ENCODE measurements at places on chromosomes 13 and 19.
A peak's percentile ranks its signal among the peaks of the same experiment; 100 is the strongest.

- no peak for DNase-seq
Measured at GRCh38 chr13:97344265-97345175, 89.4 kb upstream of the RAP2A start.

DNA sequence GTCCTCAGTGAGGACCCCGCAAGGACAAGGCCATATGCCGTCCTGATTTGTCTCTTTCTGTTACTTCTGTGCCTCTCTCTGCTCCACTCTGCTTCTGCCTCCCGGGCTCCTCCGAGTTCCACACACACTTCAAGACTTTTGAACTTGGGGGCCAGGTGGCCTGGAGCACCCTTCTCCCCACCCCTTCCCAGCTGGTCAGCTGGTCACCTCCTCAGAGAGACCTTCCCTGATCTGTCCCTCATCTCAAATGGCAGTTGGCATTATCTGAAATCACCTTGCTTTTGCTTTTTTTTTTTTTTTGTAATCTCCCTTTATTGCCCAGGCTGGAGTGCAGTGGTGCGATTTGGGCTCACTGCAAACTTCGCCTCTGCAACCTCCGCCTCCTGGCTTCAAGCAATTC is 2.2 kb upstream of the S1PR5 start:
- no peak for DNase-seq

- DNase-seq: no peak
Measured at GRCh38 chr13:41842036-41842620, 118.8 kb downstream of the VWA8 start.

GRCh38 chr19:2237869-2238153 is 1.2 kb downstream of the SF3A2 start:
- no peak for DNase-seq

GRCh38 chr13:113595131-113595530 is 10.6 kb downstream of the TFDP1 start:
- no peak for DNase-seq

DNA sequence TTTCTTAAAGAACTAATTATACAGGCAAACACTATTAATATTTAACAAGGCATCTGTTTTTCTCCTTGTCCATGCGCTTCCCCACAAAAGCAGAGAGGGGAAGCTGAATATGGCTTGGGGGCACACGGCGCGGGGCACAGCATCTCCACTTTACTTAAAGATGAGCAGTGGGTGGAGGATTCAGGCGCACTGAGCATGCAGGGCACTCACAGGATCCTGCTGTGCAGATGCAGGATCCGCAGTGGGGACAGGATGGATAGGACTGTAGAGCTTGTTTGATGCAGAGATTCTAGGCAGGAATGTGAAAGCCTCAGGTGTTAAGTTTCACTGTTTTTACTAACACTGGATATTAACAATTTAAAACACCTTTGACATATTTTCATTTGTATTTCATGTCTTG is 43.3 kb downstream of the ATP11A start:
- DNase-seq: no peak

GRCh38 chr19:10991521-10992081 is 30.8 kb downstream of the SMARCA4 start:
- no peak for DNase-seq

DNA sequence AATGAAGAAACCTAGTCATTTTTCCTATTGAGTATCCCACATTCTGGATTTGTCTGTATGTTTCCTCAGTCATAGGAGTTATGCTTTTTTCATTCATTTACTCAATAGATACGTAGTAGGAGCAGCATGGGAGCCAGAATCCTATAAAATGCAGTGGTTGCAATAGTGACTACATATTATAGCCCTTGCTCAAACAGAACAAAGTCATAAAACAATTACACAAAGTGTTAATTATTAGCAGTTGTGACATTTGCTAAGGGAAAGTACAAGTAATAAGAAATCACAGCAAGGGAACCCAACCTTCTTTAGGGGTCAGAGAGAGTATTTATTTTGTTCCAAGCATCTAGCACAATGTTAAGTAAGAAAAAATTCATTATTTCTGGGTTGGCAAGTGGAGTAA is 27.7 kb upstream of the POU4F1 start:
- no peak for DNase-seq

DNA sequence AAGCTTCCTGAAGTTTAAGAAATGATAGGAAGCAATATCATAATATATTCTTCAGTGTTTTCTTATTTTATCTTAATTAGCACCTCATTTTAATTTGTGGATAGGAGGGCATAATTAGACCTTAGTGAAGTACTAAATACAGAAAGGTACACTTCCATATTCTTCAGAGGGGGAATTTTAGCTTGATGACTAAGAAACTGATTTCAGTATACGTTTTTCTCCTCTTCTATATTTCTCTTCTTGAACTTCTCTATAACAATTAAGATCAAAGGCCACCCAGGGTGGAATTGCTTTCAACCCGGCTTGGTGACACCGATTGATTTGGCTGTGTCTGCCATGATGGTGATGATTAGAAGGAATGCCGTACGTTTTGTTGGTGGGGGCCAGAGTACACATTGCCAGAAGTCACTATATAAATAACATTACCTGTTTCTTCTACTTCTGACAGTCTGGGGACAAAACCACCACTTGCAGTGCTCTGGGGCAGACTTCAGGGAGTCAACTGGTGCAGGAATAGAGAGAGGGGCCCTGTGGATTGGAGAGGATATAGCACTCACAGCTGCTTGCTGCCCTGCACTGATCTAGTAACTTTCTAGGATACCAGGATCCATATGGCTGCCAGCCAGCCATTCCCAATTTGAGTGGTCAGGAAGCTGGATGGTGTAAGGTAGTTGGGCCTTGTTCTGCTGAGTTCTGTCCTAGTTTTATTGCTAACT is 73.8 kb downstream of the SPATA13 start:
- DNase-seq: no peak

DNA sequence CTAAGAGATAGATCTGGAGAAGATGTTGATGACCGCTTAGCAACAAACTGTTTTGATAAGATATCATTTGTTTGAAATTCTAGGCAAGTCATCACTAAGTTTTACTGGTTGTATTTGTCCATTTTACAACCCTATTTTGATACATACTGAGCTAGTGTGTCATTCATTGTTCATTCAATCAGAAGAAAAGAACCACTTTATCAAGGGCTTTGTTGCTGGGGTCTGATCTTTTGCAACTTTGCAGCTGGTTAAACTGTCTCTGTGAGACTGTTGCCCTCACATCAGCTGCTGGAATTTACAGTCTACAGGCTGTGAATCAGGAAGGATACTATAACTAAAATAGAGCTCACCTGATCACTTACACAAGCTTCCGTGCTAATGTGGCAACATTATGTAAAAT is 290.5 kb downstream of the RFC3 start:
- no peak for DNase-seq

- no peak for DNase-seq
Measured at GRCh38 chr19:28332351-28332750, 880.6 kb downstream of the UQCRFS1 start.

- no peak for DNase-seq
Measured at GRCh38 chr13:70249332-70250064, 141.2 kb upstream of the KLHL1 start.

GRCh38 chr19:19746286-19747213 is 13.6 kb upstream of the ZNF14 start:
- no peak for DNase-seq

DNA sequence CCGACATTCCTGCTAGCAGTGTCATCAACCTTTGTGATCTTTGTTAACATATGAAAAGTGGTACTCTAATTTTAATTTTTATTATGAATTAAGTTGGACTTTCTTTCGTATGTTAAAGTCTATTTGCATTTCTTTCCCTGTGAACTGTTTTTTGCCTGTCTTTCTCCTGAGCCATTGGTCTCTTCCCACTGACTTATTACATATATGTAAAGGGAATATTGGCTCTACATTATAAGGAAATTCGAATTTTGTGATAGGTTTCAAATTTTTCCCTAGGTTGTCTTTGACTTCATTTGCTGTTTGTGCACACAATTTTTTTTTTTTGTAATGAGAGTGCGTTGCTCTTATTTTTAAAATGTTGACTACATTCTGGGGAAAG is 442 bp upstream of the CDC16 start:
- no peak for DNase-seq

- no peak for DNase-seq
Measured at GRCh38 chr13:66407128-66407527, 823.0 kb downstream of the PCDH9 start.

DNA sequence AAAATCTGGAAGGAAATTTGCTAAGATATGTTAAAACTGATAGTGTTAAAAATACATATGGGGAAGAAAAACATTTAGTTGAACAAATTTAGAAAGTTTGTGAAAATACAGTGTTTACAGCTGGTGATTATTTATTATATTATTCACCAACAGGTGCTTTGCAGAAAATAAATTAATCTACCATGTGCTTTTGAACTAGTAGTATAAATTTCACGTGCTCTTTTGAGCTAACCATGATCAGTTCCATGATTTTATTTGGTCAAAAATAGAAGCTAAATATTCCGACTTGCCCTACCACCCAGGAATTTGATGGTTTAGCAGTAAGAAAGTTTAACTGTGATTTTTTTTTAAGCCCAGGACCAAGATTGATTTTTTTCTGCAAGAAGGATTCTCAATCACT is 113.3 kb downstream of the SPRY2 start:
- DNase-seq: no peak

GRCh38 chr19:34686455-34686854 is 9.0 kb downstream of the ZNF302 start:
- DNase-seq: no peak

DNA sequence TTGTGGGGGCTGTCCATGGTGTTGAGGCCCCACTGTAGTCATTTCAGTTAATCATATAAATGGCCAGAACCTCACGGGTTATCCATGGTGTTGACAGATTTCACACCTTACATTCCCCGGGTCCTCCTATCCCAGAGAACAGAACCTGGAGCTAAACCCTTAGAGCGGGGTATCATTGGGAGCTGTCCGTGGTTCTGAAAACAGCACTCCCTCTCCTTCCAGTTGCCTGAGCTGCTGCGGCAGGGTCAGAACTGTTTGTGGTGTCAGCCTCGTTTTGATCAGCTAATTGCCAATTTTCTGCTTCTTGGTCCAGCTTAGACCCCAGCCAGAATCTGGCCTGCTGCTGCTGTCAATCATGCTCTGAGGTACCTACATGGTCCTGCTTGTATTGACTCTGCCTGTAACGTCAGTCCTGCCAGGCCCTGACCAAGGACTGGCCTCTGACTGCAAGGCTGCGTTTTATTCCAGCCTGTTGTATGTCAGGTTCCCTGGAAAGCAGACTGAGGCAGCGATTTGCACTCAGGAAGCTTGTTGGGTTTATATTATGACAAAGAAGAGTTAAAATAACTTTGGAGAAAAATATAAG is 55.8 kb upstream of the KCTD15 start:
- no peak for DNase-seq

DNA sequence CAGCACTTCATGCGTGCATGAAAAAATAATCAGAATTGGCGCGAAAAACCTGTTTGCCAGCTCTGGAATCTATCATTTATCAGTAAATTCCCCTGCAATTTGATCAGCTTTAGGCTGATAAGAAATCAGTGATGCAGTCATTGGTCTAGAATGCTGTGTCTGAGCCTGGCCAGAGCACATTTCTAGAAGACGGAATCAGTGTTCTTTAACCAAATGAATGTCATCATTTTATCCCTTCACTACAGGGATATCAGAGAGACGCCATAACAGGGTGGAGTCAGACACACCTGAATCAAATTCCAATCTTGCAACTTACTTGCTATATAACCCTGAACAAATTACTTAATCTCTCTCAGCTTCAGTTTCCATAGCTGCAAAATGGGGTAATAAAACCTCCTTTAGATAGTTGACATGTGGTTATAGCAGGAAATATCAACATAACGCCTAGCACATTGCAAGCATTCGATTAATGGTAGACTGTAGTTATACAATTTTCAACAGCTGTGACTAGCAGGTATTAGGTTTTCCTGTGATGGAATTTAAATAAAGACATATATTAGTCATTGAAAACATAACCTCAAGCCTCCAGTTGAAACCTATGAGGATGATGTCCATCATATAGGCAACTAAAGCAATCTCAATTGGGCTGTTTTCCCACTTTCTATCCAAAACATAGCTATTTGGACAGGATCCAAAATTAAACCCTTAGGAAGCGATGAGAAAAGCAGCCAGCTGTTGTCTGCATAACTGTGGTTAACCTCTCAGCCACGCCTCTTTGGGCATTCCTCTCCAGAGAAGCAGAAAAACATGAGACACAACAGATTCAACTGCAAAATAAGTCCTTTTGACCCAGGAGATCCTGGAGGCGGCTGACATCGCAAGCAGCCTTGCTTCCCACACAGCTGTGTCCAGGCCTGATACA is 51.6 kb upstream of the UBL3 start:
- DNase-seq: no peak

GRCh38 chr13:59641817-59642216 is 521.9 kb downstream of the DIAPH3 start:
- no peak for DNase-seq

DNA sequence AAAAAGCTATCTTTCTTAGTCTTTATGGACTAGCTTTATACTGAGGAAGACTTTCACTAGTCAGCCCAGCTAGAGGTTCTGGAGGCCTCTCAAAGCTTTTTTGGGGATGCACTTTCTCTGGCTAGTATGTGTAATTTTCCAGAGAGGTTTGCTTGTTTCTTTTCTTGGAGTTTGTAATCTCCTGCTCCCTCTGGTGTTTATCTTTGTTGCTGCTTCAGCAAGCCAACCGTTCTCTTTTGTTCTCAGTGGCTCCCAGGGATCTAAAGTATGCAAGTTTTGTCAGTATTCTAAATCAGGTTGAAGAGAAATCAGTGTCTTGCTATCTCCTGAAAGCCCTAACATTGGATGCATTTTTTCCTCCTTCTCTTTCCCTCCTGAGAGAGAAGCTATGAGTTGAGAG is 121.1 kb upstream of the MYO16 start:
- DNase-seq: no peak

GRCh38 chr19:47247308-47247990 is 8.9 kb upstream of the CCDC9 start:
- DNase-seq: peak; percentile 70

DNA sequence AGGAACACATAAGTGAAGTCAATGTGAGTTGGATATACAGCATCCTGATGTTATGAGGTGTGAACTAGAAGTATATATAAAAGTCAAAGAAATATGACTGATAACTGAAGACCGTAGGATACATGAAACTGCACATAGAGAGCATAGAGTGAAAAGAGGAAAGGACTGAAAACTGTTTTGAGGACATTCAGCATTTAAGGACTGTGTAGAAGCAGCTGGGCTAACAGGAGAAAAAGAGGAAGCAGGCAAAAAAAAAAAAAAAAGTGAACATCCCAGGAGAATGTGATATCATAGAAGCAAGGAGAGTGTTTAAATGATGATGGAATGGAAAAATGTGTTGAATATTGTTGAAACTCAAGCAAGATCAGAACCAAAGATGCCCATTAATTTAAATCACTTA is 363.5 kb downstream of the PCDH20 start:
- DNase-seq: no peak

DNA sequence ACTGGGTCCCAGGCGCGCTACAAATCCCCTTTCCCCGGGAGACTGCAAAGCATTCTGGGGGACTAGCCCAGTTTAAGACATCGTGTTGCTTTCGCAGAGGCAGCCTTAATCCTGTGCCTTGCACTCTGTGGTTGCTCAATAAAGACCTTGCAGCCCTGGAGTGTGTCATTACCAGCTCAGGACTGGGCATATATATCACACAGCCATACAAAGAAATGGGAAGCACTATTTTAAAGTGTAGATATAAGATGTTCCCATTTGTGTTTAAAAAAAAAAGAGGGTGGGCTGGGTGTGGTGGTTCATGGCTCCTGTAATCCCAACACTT is 11.1 kb downstream of the NAPA start:
- DNase-seq: no peak

GRCh38 chr13:45592758-45593157 is 22.8 kb downstream of the ERICH6B start:
- no peak for DNase-seq
